ENCODE measurements at places on chromosomes 16 and 17. TPM values are rescaled to one million over a fixed set of nuclear protein-coding genes. Genes with fewer than 3 reads are reported as not detected.

ZSCAN10 gene
- polyA plus RNA-seq, result not detected

CTRB2 gene
- polyA plus RNA-seq, result not detected

NOXO1 gene
- not detected for polyA plus RNA-seq

SNX11 gene
- polyA plus RNA-seq, result 17.5 TPM

SMIM22 gene
- polyA plus RNA-seq, result not detected

FSCN2 gene
- polyA plus RNA-seq, result 0.48 TPM

JPT1 gene
- 199 TPM for polyA plus RNA-seq

SECTM1 gene
- polyA plus RNA-seq, result 1.4 TPM

HLF gene
- polyA plus RNA-seq, result 0.09 TPM

FOXN1 gene
- polyA plus RNA-seq, result not detected

HOXB3 gene
- polyA plus RNA-seq, result 2.4 TPM

CDC42EP4 gene
- polyA plus RNA-seq, result 31.2 TPM

APPBP2 gene
- polyA plus RNA-seq, result 41.7 TPM

CPHXL2 gene
- not detected for polyA plus RNA-seq

CA5A gene
- not detected for polyA plus RNA-seq

CACNA1H gene
- not detected for polyA plus RNA-seq

PDIA2 gene
- not detected for polyA plus RNA-seq

HP gene
- not detected for polyA plus RNA-seq

MYO15A gene
- polyA plus RNA-seq, result 0.70 TPM

CEP20 gene
- 53.8 TPM for polyA plus RNA-seq

RILP gene
- 6.5 TPM for polyA plus RNA-seq

OSBPL7 gene
- 1.4 TPM for polyA plus RNA-seq

MT1F gene
- polyA plus RNA-seq, result 5.4 TPM

DCAKD gene
- 28.0 TPM for polyA plus RNA-seq

SLC22A31 gene
- not detected for polyA plus RNA-seq

USP31 gene
- 0.88 TPM for polyA plus RNA-seq

TLCD2 gene
- 2.4 TPM for polyA plus RNA-seq

DECR2 gene
- 25.2 TPM for polyA plus RNA-seq

SLC38A7 gene
- 19.2 TPM for polyA plus RNA-seq

EVPLL gene
- polyA plus RNA-seq, result not detected

ABCC6 gene
- 0.24 TPM for polyA plus RNA-seq

MARCHF10 gene
- 2.1 TPM for polyA plus RNA-seq

KRTAP4-1 gene
- not detected for polyA plus RNA-seq

CBX1 gene
- 36.8 TPM for polyA plus RNA-seq

MPRIP gene
- 73.5 TPM for polyA plus RNA-seq

GPR142 gene
- polyA plus RNA-seq, result not detected

NLRC3 gene
- polyA plus RNA-seq, result 0.11 TPM

WNK4 gene
- polyA plus RNA-seq, result 11.4 TPM
